ENCODE measurements at places on chromosomes 16 and 17. TPM values are rescaled to one million over a fixed set of nuclear protein-coding genes. Genes with fewer than 3 reads are reported as not detected.

Gene NOG
- total RNA-seq: not detected

Gene RFWD3
- 63.2 TPM for total RNA-seq

Gene MT1A
- not detected for total RNA-seq

Gene PDE6G
- 0.42 TPM for total RNA-seq

Gene KRTAP2-1
- total RNA-seq: not detected

Gene MED1
- 59.2 TPM for total RNA-seq

Gene GAS2L2
- not detected for total RNA-seq

Gene KRTAP9-4
- total RNA-seq: not detected

Gene CES3
- 0.61 TPM for total RNA-seq

Gene FBXW10
- total RNA-seq: 0.07 TPM

Gene GALR2
- 0.32 TPM for total RNA-seq

Gene SLC5A2
- not detected for total RNA-seq

Gene LPO
- not detected for total RNA-seq

Gene CHAD
- 0.34 TPM for total RNA-seq

Gene NOD2
- total RNA-seq: 3.7 TPM

Gene KRT222
- not detected for total RNA-seq

Gene RILP
- 9.7 TPM for total RNA-seq

Gene ITGAD
- total RNA-seq: 0.07 TPM

Gene CDRT4
- 3.6 TPM for total RNA-seq

DNA sequence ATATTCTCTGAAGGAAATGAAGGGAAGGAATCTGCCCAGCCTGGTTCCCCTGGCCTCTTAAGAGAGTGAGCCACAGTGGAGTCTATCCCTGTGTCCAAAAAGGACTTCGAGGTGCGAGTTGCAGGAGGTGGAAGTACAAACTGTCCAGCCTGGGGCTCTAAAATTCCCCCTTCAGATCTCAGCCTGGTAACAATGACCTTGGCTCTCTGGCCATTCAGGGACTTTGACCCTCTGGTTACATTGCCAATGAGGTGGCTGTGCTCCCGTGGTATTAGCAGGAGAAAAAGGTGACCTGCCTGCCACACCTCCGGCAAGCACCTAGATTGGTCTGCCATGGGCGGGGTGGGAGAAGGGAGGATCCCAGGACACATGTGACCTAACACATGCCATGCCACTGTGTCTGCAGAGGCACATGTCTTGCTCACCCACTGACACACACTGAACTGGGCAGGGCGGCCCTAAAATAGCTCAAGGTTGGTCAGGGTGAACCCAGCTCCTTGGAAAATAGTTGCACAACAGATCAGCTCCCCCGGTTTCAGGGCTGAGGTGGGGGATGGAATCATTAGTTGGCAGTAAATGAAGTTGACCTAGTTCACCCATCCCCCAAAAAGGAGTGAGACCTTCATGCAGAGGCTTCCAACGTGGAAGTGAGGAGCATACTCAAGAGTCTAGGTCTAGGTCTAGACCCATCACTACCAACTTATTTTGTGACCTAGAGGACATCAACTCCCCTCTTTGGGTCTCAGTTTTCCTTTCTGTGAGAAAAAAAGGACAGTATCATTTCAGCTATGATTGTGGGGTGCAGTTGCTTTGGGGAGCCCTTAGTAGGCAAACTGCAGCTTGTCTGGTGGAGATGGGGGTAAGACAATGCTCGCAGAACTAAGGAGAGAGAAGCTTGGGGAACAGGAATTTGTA, 2.2 kb downstream of the NR1D1 start:
- no peak for DNase-seq

GRCh38 chr16:55499281-55499680, 9.6 kb upstream of the LPCAT2 start:
- DNase-seq: no peak

DNA sequence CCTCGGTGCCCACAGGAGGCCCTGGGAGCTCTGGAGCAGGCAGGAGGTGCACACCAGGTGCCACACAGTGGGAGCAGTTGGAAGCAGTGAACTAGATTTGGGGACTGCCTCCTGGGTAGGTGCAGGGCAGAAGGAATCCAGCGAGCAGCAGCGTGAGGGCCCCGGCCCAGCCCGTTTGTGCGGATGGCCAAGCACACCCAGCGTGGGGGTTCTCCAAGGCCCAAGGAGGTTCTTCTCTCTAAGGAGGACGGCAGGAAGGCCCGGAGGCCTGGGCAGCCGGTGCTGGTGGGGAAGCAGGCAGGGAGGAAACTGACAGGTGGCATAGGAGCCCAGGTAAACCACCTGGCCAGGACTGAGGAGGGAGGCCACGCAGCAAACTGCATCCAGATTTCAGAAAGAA, 17.0 kb downstream of the SOX8 start:
- no peak for DNase-seq

DNA sequence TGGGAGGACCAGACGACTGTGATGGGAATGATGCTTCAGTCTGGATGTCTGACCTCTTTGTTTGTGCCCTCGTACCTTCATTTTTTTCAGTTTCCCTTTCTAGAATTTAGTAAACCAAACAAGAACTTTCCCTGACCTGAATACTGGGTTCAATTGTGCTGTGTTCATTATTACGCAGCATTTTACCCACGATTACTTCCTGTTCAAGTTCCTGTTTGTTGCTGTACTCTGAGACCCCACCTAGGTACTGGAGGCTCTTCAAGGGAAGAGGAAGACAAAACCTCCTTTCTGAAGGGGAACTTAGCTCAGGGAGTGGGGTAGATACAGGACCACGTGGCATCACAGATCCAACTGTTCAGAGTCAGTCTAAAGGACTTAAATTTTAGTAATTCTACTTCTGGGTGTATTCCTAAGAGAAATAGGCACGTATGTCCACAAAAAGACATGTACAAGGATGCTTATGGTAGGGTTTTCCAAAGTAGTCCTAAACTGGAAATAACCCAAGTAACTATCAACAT, 9.2 kb upstream of the PRKCB start:
- DNase-seq: no peak

DNA sequence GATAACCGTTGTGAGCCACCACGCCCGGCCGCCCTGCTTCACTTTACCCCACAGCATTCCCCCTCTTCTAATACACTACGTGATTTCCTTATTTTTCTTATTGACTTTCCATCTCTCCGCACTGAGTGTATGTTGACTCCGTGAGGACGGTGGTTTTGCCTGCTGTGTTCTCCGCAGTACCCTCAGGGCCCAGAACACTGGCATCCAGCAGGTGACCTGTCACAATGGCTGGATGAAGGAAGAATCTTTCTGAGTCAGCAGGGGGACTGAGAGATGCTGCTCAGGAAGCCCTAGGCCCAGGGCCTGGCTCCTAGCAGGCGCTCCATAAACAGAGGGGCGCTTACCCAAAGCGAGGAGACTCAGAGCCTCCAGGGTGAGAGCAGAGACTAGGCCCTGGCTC, 79.5 kb downstream of the RTN4RL1 start:
- DNase-seq: no peak

DNA sequence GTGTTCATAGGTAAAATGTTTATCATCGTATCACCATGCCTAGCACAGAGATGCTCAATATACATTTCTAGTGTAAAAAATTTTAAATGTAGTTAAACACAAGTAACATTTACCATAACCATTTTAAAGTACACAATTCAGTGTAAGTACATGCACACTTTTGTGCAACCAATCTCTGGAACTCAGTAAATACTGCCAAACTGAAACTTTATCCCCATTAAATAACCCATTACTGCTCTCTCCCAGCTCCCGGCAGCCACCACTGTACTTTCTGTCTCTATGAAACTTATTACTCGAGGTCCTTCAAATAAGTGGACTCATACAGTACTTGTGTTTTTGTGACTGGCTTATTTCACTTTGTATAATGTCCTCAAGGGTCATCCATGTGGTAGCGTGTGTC, 29.0 kb downstream of the RMI2 start:
- DNase-seq: no peak

DNA sequence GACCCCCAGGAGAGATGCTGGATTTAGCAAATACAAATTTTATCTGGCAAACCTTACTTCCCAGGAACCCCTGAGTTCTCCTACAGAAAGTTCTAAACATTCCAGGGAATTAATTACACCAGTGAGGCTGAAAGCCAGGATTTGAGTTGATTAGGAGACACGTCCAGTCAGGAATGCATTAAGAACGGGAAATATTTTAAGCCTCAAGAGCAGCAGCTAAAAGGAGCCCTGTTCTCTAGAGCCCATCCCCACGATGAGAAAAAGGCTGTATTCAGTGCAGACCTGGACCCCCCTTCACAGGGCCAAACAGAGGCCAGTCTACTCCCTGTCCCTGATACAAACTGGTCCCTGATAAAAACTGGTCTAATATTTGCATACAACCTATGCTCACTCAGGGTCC, 55.0 kb downstream of the VAT1L start:
- DNase-seq: no peak

- no peak for DNase-seq
These were observed at the start of gene GP1BA for GRCh38 chr17:4931963-4932362. Gene GP1BA (plus strand): TSS chr17:4932277. CDS start chr17:4932605, 328 bp downstream.

DNA sequence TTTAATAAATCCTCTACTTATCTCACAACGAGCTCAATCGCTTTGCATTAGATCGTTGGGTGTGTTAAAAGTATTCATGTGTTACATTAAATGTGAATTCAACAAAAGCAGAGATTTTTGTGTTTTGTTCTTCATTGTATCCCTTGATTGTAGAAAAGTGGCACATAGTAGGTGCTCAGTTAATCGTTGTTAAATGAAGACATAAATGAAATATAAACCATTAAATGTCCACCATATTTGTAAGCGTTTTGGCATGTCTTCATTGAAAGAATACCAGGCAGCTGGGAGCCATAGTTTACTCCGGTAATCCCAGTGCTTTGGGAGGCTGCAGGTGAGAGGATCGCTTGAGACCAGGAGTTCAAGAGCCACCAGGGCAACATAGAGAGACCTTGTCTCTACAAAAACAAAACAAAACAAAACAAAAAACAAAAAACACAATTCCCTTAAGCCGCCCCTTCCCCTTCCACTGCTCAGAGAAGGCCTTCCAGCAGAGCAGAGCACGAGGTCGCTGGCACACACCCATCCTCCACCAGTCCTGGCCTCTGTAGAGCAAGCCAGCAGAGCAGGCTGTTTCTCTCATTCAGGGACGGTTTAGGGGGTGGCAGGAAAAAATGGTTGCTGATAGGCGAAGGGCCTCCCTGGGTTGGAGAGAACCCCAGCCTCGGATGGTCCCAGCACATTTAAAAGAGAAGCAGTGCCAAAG, 673 bp upstream of the CHD9 start:
- DNase-seq: no peak

DNA sequence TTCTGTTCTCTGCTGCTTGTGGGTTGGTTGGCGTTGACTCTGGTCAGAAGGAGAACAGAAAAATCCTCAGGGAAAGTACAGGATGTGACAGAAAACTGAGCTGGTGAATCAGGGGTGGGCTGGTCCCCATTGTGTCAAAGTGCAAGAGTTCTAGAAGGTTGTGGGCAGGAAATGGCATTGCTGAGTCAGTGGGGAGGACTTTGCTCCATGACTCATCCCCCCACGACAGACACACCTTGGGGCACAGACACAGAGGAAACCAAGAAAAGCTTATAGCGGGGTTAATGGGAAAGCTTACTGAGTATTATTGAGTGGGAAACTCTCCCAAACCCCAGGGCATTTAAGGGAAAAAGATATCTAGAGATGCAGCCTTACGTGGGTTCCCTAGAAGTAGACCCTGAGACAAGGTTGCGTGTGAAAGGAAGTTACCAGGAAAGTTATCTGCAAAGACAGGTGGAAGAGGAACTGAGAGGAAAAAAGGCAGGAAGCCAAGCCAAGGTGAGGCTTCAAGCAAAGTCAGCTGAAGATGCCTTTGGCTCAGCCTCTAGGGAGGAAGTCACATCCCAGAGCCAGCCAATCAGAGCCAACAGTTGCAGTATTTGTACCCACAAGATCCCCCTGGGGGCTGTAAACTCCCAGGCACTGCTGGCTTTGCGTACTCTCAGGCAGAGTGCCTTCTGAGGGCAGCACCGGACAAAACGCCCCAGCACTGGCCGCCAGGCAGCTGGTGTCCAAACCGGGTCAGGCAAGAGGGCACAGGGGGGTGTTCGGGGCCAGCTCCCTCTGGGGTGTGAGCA, 86.4 kb downstream of the FOXL1 start:
- DNase-seq: no peak

- no peak for DNase-seq
These were observed 26.1 kb upstream of the CBFA2T3 start for GRCh38 chr16:89002851-89003830.

GRCh38 chr17:8133399-8133798, 9.5 kb upstream of the HES7 start:
- DNase-seq: no peak

- peak; percentile 36 for DNase-seq
These were observed 7.5 kb upstream of the C16orf95 start for GRCh38 chr16:87324411-87325275.

- no peak for DNase-seq
These were observed 8.7 kb downstream of the ARRB2 start for GRCh38 chr17:4719146-4719545.

GRCh38 chr16:2712546-2712945, 7.5 kb downstream of the PRSS27 start:
- no peak for DNase-seq

GRCh38 chr17:36017799-36018198, at the start of gene CCL23:
Gene CCL23 (minus strand): TSS chr17:36017972. CDS start chr17:36017897, 75 bp downstream.
- DNase-seq: no peak

GRCh38 chr16:23948949-23949411, 113.2 kb downstream of the PRKCB start:
- DNase-seq: no peak

- no peak for DNase-seq
These were observed 5.5 kb downstream of the KDM8 start for GRCh38 chr16:27208796-27209195.

- DNase-seq: no peak
These were observed 22.4 kb downstream of the NECAB2 start for GRCh38 chr16:83990492-83990891.

GRCh38 chr16:11676799-11677198, 8.5 kb downstream of the SNN start:
- no peak for DNase-seq

DNA sequence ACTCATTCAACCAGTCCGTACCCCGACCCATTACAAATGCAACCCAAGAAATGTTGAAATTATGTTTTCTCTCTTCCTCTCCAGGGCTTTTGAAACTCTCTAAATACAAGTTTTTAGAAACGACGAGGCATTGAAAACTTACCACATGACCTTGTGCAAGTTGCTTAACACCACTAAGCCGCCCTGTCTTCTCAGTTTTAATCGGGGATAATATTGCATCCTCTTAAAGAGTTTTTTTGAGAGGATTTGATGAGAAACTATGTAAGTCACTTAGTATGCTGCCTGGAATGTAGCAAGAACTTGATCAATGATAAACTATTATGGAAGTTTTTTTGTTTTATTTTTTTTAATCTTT, 149.0 kb upstream of the FAM20A start:
- no peak for DNase-seq

- no peak for DNase-seq
These were observed 203.7 kb downstream of the LGALS9B start for GRCh38 chr17:20263595-20263994.

- DNase-seq: no peak
These were observed 22.1 kb downstream of the TRARG1 start for GRCh38 chr17:1301546-1301945.

DNA sequence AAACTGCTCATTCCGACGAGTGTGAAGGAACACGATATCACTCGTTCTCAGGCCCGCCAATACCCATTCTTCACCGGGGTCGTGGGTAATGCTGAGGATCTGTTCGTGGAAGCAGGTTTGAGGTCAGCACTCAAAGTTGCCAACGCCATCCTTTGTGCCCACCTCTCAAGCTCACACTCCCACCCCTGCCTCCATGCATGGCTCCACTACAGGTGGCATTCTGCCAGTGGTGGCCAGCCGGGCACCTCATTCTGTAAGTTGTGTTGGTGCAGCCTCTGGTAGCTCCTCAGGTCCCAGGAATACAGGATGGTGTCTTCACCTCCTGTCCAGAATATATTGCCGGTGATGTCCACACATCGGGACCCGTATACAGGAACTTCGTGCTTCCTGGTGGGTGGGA, 10.7 kb downstream of the TLE7 start:
- DNase-seq: no peak

GRCh38 chr16:68062910-68063393, 22.2 kb upstream of the NFATC3 start:
- no peak for DNase-seq

All from activated B cell treated with CpG ODN at 0.5 μM for 24 hours (primary cell).